Ascending aorta (tissue), 2 donors: ENCODE measurements at places on chromosomes 1 and 21. TPM values are rescaled to one million over a fixed set of nuclear protein-coding genes. Genes with fewer than 3 reads are reported as not detected.

DNA sequence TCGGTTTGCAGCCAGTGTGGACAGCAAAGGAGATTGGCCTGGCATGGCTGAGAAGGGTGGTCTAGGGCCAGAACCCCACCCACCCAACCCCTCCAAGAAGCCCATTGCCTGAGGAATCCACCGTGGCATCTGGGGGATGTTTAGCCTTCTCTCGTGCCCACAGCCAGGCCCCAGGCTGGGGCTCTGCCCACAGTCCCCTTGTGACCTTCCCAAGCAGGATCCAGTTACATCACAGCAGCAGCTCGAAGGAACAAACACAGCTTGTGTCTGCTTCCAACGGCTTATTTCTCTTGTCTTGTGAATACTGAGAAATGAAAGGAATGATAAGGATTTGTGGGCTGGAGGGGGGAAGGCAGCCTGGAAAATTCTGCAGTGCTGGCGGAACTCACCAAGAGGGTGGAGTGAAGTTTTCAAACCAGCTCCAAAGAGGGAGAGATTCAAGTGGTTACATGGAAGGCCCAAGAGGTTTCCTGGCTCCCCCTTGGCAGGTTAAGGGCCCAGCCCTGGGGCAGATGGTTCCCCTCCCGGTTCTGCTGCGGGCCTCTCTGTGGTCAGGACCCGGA is 61.6 kb downstream of the DHRS3 start:
- DNase-seq = no peak
- H3K36me3 ChIP-seq = no peaks in the 10 kb centered on the region
- peaks cover 16% of the 10 kb centered on the region for H3K4me1 ChIP-seq
- H3K27me3 ChIP-seq = no peaks in the 10 kb centered on the region
- H3K4me3 ChIP-seq = no peak overlapping the region
- H3K27ac ChIP-seq = peak overlapping the region; percentile 85

RNF186 gene
- total RNA-seq = not detected

DNA sequence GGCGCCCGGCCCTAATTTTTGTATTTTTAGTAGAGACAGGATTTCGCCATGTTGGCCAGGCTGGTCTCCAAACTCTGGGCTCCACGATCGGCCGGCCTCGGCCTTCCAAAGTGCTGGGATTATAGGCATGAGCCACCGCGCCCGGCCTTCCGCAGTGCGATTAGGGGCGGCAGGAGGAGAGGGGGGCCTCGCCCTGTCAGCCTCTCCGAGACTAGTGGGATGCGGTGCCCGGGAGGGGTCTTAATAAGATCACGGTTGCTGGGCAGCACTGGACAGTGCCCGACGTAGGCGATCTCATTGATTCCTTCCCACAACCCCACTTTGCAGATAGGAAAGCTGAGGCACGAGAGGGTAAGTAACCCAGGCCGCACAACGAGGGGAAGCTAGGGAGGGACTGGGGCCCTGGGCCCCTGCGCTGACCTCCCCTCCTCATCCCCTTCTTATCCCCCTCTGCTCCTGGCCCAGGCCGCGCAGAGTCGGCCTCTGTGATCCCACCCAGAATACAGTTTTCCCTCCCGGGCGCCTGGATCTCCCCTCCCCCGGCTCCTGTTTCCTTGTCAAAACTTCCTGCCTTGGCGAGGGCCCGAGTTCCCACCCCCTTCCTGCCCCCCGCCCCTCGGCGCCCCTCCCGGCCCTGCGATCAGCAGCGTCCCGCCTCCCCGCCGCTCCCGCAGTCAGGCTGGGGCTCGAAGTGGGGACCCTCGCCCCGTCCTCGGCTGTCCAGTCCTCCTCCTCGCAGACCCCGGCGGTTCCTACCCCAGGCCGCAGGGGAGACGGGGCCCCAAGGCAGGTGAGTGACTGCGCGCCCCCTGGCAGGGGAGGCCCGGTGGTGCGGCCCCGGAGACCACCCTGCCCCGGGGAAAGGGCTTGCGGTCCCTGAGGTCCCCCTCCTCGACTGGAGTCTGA is at the start of gene PEAR1:
Gene PEAR1, plus strand, starts transcription at position 671 of the 906 bp plus-strand sequence. CDS start 10,209 bp downstream, outside the sequence.
- DNase-seq = no peak
- peaks cover 20% of the 10 kb centered on the region for H3K4me1 ChIP-seq
- H3K4me3 ChIP-seq = peak within 1 kb of the TSS; percentile 70
- no peaks in the 10 kb centered on the region for H3K27me3 ChIP-seq
- H3K27ac ChIP-seq = peak within 1 kb of the TSS; percentile 92

GRCh38 chr1:147225193-147225730 is at the start of gene FMO5:
TSS of gene FMO5 (minus strand) at chr1:147225339. CDS start at chr1:147225029, 310 bp downstream.
- no peaks in the 10 kb centered on the region for H3K4me1 ChIP-seq
- peak within 1 kb of the TSS; percentile 74 for H3K4me3 ChIP-seq
- peak; percentile 82 for DNase-seq
- no peaks in the 10 kb centered on the region for H3K27me3 ChIP-seq
- H3K36me3 ChIP-seq = no peaks in the 10 kb centered on the region
- peak within 1 kb of the TSS; percentile 78 for H3K27ac ChIP-seq

EPHA2 gene
- total RNA-seq = 42.7 TPM

MSH4 gene
- total RNA-seq = not detected

DNA sequence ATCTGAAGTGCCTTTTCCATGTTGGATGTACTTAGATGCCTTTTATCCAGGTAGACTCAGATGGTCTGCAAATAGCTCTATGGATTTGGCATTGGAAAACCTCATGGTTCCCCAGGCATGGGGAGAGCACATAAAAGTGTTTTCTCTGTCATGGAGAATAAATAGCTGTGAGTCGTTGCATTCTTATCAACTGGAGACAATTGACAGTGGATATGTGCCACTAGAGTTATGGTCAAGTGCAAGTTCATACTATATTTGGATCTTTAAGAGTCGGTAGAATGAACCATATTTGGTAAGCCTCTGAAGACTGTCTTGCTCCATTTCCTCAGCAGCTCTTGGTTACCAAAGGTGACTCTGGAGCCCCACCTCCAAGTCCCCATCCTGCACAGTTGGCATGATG is 83.7 kb downstream of the ROR1 start:
- H3K4me1 ChIP-seq = peaks cover 36% of the 10 kb centered on the region
- H3K36me3 ChIP-seq = no peaks in the 10 kb centered on the region
- H3K4me3 ChIP-seq = no peak overlapping the region
- no peak for DNase-seq

ITGB2 gene
- 65.5 TPM for total RNA-seq

BEND5 gene
- total RNA-seq = 3.4 TPM

SEC16B gene
- total RNA-seq = 8.6 TPM

OR6K3 gene
- total RNA-seq = not detected

XCL1 gene
- total RNA-seq = not detected

GRCh38 chr1:6414881-6415626 is 4.7 kb downstream of the HES2 start:
- H3K27me3 ChIP-seq = peaks cover 33% of the 10 kb centered on the region
- no peaks in the 10 kb centered on the region for H3K36me3 ChIP-seq
- no peak for DNase-seq
- no peak overlapping the region for H3K4me3 ChIP-seq
- peaks cover 2% of the 10 kb centered on the region for H3K4me1 ChIP-seq

DNA sequence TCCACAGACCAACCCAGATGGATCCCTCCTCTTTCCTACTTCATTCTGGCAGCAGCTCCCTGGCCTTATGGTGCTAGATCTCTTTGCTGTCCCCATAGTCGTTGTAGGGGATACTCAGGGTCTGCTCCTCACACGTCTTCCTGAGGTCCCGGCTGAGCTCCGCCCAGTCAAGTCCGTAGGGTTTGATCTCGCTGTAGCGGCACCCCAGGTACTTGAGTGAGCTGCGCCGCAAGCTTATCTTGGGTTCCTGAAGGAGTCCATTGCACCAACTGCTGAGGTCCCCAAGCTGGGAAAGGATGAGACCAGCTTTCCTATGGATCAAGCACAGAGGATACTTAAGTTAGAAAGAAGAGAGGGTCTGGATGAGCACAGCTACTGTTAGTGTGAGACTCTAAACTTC is 300.3 kb downstream of the ASTN1 start:
- no peaks in the 10 kb centered on the region for H3K36me3 ChIP-seq
- no peak overlapping the region for H3K4me3 ChIP-seq
- H3K27me3 ChIP-seq = no peaks in the 10 kb centered on the region
- no peaks in the 10 kb centered on the region for H3K4me1 ChIP-seq
- no peak overlapping the region for H3K27ac ChIP-seq
- no peak for DNase-seq

LDLRAD1 gene
- not detected for total RNA-seq

DNA sequence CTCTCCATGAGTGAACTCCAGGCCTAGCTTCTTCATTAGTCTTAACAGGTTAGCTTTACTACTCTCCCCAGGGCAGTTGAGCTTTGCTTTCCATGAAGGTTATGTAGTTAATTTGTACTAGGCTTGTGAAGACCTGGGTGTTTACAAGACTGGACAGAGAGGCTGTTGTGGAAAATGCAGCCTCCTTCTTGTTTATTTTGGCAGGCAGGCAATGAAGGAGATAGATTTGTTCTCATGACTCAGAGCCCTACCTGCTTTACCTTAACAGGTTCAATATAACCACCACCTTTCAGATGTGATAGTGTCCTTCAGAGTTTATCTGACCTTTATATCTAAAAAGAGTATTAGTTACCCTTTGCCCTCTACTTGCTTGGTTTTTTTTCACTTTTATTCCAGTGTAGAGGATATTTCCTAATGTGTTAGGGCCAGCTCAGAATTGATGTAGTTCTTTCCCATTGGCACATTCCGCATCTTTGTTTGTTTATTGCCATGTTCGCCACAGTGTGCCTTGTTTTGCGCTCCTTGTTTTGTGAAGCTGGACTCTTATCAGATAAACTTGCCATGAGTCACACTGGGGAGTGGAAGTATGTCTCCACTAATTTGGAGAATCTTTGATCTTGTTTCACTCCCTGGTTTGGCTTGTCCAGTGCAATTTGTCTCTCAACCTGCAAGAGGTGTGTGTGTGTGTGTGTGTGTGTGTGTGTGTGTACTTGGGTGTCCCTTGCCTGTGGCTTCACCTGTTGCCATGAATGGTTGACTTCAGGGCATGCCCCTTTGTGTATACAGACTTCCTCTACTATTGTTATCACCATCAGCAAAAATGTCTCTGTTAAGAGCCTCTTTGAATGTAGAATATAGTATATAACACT is 87.4 kb upstream of the MACF1 start:
- no peak overlapping the region for H3K4me3 ChIP-seq
- H3K4me1 ChIP-seq = no peaks in the 10 kb centered on the region
- H3K27ac ChIP-seq = no peak overlapping the region
- H3K36me3 ChIP-seq = no peaks in the 10 kb centered on the region
- no peak for DNase-seq

- no peaks in the 10 kb centered on the region for H3K4me1 ChIP-seq
- H3K27me3 ChIP-seq = no peaks in the 10 kb centered on the region
- H3K36me3 ChIP-seq = no peaks in the 10 kb centered on the region
- H3K4me3 ChIP-seq = no peak overlapping the region
These were observed 2.8 kb upstream of the SEC22B start for GRCh38 chr1:120178799-120179756.

DNA sequence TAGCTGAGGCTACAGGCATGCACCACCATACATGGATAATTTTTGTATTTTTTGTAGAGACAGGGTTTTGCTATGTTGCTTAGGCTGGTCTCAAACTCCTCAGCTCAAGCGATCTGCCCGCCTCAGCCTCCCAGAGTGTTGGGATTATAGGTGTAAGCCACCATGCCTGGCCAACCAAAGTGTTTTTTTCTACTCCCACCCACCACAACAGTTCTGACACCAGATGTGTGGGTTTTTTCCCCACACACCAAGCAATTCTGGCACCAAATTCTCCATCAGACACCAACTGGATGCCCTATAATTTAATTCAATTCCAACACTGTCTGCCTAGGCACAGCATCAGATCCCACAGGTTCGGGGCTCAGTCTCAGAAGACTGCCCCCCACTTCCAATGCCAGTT is 20.6 kb upstream of the KLHDC8A start:
- H3K36me3 ChIP-seq = no peaks in the 10 kb centered on the region
- peaks cover 7% of the 10 kb centered on the region for H3K4me1 ChIP-seq

- no peak overlapping the region for H3K4me3 ChIP-seq
- no peak for DNase-seq
- H3K27ac ChIP-seq = peak overlapping the region; percentile 99
- no peaks in the 10 kb centered on the region for H3K27me3 ChIP-seq
These were observed 9.3 kb downstream of the ETS2 start for GRCh38 chr21:38815060-38815405.

- H3K4me3 ChIP-seq = no peak overlapping the region
- no peak for DNase-seq
- no peaks in the 10 kb centered on the region for H3K4me1 ChIP-seq
- H3K36me3 ChIP-seq = no peaks in the 10 kb centered on the region
These were observed 8.8 kb downstream of the TNR start for GRCh38 chr1:175734642-175735041.

GRCh38 chr1:197920067-197920396 is 2.9 kb downstream of the LHX9 start:
- H3K27me3 ChIP-seq = peaks cover 33% of the 10 kb centered on the region
- H3K4me1 ChIP-seq = peaks cover 11% of the 10 kb centered on the region
- no peak for DNase-seq
- H3K4me3 ChIP-seq = no peak overlapping the region
- no peaks in the 10 kb centered on the region for H3K36me3 ChIP-seq
- no peak overlapping the region for H3K27ac ChIP-seq

PROK1 gene
- not detected for total RNA-seq

KIF14 gene
- total RNA-seq = not detected

- no peaks in the 10 kb centered on the region for H3K4me1 ChIP-seq
- H3K4me3 ChIP-seq = no peak overlapping the region
- DNase-seq = no peak
- H3K27me3 ChIP-seq = no peaks in the 10 kb centered on the region
- H3K36me3 ChIP-seq = no peaks in the 10 kb centered on the region
These were observed 101.7 kb upstream of the COG2 start for GRCh38 chr1:230540421-230541155.

- no peaks in the 10 kb centered on the region for H3K36me3 ChIP-seq
- H3K27ac ChIP-seq = no peak overlapping the region
- no peak overlapping the region for H3K4me3 ChIP-seq
- no peaks in the 10 kb centered on the region for H3K27me3 ChIP-seq
These were observed 3.5 kb downstream of the CELA2A start for GRCh38 chr1:15459771-15460707.

IPO9 gene
- 9.3 TPM for total RNA-seq

DNA sequence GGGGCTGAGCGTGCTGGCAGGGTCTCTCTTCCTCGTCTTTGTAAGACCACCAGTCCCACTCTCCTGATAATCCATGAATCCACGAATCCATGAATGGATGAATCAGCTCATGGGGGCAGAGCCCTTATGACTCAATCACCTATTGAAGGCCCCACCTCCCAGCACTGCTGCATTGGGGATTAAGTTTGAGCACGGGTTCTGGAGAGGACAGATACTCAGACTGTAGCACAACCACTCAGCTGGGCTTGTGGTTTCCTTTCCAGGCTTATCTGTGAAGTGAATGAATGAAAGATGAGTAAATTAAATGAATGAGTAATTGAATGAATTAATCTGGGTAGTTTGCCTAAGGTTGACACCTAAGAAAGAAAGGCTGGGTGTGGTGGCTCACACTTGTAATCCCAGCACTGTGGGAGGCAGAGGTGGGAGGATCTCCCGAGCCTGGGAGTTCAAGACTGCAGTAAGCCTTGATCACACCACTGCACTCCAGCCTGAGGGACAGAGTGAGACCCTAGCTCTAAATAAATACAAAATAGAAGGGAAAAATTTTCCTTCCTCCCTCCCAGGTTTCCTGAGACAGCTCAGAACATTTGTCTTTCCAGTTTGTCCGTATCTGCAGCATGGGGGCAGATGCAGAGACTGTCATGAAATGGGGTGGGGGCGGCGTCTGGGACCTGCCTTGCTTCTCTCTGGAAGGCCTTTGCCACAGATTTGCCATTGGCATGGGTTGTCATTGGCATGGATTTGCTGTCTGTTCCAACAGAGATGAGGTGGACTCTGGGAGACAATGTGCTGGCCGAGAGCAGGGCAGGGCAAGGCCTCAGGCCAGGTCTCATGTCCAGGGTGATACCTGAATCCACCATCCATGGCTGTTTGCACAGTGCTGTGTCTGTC is 187.7 kb upstream of the C1orf174 start:
- no peaks in the 10 kb centered on the region for H3K27me3 ChIP-seq
- no peak overlapping the region for H3K27ac ChIP-seq
- no peaks in the 10 kb centered on the region for H3K36me3 ChIP-seq
- H3K4me3 ChIP-seq = no peak overlapping the region
- peak; percentile 38 for DNase-seq
